ENCODE measurements at places on chromosomes 16 and 17.
A peak's percentile ranks its signal among the peaks of the same experiment; 100 is the strongest.

- DNase-seq, result no peak
Measured at GRCh38 chr16:30903002-30903401, 6.6 kb downstream of the CTF1 start.

DNA sequence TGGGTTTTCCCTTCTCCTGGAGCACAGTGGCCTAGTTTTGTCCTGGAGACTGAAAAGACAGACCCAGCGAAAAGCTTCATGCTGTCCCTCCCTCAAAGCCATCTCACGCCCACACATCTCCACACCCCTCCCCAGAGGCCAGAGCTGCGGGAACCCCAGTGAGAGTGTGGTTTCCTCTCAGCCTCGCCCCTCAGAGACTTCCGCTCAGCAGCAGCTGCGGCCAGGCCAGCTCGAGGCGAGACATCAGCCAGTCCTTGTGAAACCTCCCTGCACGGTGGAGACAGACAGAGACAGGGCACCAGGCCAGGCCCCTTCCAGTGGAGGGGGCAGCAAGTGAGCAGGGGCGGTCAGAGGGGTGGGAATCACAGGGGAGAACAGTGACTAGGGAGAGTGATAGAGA is 77.0 kb upstream of the TNRC6C start:
- peak; percentile 55 for DNase-seq

DNA sequence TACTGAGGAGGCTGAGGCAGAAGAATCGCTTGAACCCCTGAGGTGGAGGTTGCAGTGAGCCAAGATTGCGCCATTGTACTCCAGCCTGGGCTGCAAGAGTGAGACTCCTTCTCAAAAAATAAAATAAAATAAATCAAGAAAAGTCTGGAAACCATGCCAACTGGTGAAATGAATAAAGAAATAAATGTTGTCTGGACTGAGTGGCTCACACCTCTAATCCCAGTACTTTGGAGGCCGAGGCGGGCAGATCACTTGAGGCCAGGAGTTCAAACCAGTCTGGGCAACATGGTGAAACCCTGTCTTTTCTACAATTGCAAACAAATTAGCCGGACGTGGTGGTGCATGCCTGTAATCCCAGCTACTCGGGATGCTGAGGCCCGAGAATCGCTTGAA is 744 bp upstream of the LRRC37A3 start:
- DNase-seq, result no peak

DNA sequence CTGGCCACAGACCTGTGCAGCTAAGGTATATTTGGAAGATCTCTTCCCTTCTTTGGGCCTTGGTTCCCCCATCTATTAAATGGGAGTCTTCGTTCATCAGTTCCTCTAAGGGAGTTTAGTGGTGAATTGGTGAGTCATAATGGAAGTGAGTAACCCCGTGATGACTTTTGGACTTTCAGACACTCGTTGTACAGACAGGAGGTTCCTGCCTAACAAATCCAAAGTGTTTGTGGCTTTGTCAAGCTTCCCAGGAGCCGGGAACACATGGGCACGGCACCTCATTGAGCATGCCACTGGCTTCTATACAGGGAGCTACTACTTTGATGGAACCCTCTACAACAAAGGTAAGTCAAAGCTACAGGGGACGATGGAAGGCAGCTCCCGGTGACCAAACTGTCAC is 40.4 kb downstream of the WSCD1 start:
- no peak for DNase-seq

- DNase-seq, result no peak
Measured at GRCh38 chr17:63246344-63246743, 199.8 kb downstream of the CYB561 start.

GRCh38 chr16:86217891-86218270 is 292.4 kb upstream of the FOXF1 start:
- DNase-seq, result no peak

All from tibial nerve (tissue), 4 donors.